Naive thymus-derived CD4-positive, alpha-beta T cell (primary cell): ENCODE measurements at places on chromosomes 7 and 10.

DNA sequence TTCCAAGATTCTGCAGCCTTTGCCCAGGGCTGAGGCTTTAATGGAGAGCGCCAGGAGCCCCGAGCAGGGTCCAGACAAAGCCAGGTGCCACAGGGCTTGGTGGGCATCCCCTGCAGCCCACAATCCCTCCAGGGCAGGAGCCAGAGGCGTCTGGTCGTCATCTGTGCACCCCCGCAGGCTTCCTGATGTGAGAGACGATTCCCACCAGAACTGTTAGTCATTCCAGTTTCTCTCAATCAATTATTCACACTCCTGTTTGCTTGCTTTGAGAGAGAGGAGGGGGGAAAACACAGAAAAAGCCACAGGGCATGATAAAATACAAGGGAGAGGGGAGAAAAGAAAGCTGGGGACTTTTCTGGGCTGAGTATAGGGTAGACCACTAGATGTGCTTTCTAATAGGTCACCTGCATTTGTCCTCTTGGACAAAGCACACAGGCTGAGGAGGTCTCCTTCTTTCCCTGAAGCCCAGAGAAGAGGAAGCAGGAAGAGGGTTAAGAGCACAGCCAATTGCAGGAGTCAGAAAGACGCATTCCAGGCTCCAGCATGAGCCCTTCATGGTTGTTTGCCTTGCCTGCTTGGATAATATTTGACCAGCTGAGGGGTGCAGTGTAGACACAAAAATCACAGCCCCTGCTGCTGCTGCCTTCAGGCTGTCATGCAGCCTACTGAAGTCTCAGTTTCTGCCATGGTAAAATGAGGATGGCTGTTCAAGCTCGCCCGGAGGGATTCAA lies 194.4 kb downstream of the PLXNA4 start:
- no peak for DNase-seq

DNA sequence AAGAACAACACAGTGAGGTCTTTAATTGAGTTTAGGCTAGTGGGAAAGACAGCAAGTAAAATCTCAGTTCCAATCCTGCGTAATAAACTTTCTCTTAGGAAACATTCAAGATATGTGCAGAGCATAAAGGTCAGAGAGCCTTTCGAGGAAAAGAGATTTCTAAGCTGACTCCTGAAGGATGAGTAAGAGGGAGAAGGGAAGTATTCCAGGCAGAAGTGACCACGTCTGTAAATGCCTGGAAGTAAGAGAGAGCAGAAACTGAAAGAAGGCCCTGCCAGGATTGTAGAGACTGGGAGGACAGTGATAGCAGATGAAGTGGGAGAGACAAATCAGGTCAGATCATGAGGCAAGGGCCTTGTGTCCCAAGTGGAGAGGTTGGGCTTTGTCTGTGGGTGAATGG lies 41.8 kb downstream of the PNLIPRP3 start:
- DNase-seq: no peak

DNA sequence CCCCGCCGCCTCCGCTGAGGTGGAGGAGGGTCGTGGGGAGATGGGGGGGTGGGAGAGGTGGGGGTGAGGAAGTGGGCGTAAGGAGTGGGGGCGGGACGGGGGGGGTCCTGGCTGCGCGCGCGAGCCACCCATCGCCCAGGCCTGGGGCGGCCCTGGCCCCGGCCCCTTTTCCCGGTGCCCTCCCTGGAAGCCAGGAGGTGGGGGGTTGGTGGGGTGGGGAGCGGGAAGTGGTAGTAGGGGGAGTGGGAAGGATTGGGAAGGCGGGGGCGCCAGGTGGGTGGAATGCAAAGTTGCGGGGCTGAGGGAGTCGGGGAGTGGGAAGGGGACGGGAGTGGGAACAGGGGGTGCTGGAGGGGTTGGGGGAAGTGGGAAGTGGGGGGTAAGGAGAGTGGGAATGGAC lies 319 bp upstream of the MMD2 start:
- no peak for DNase-seq

DNA sequence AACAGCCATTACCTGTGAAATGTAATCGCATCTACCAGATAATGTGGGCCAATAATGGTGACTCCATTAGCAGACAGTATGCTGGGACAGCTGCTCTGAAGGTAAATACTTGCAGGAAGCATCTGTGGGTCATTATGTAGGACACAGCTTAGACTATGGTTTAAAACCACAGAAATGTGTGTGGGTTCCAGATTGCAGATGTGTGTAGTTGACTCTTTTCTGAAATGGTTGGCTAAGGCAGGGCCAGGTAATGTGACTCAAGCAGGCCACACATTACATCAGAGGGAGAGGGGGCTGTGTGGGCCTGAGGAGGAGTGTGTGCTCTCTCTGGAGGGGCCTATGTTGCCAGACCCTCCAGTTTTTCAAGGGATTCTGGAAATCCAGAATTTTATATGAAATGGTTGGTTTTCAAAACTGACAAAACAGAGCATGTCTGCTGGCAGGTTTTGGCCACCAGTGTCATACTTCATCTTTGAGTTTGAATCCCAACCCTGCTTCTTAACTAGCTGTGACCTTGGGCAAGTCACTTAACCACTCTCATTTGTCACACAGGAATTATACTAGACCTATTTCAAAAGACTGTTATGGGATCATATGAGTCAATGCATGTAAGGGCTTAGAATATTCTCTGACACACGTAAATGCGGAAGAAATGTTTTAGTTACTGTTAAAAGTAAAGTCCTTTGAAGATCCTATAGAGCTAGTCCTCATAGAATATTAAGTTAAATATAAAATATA lies 64.5 kb downstream of the MCMBP start:
- DNase-seq: no peak

DNA sequence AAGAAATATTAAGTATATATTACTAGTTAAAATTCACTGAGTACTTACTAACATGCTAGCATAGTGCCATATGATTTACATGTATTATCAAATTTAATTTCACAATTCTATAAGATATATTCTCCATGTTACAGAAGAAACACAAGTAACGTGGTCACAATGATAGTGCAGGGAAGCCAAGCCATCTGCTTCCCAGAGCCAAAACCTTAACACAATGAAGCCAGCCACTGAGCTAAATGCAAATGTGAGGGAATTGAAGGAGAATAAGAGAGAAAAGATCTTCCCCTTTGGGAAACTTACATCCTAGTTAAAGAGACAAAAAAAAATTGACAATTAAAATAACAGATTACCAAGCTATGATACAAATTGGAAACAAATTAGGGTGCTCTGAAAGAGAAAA lies 63.6 kb downstream of the ELAPOR2 start:
- no peak for DNase-seq

DNA sequence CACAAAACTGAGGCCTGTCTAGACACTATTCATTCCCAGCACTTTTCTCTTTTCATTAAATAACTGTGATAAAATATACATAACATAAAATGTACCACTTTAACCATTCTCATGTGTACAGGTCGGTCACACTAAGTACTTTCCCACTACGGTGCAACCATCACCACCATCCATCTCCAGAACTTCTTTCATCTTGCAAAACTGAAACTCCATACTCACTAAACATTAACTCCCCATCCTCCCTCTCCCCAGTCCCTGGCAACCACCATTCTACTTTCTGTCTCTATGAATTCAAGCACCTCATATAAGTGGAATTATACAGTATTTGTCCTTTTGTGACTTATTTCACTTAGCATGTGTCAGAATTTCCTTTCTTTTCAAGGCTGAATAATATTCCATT lies 53.0 kb downstream of the ARHGAP12 start:
- no peak for DNase-seq

- no peak for DNase-seq
Measured at GRCh38 chr7:107937531-107937930, 46.5 kb downstream of the DLD start.

- DNase-seq: no peak
Measured at GRCh38 chr7:44906965-44907364, 21.6 kb upstream of the PURB start.

DNA sequence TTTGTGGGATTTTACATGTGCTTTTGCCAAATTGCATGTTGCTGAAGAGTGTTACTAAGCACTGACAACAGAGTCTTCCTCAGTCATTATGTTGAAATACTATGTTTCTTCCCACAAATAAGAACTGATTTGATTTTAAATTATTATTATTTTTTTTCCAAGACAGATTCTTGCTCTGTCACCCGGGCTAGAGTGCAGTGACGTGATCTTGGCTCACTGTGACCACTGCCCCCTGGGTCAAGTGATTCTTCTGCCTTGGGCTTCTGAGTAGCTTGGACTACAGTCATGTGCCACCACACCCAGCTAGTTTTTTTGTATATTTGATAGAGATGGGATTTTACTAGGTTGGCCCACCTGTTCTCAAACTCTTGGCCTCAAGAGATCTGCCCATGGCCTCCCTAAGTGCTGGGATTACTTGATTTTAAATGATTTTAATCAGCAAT lies 42.3 kb downstream of the MINPP1 start:
- no peak for DNase-seq

DNA sequence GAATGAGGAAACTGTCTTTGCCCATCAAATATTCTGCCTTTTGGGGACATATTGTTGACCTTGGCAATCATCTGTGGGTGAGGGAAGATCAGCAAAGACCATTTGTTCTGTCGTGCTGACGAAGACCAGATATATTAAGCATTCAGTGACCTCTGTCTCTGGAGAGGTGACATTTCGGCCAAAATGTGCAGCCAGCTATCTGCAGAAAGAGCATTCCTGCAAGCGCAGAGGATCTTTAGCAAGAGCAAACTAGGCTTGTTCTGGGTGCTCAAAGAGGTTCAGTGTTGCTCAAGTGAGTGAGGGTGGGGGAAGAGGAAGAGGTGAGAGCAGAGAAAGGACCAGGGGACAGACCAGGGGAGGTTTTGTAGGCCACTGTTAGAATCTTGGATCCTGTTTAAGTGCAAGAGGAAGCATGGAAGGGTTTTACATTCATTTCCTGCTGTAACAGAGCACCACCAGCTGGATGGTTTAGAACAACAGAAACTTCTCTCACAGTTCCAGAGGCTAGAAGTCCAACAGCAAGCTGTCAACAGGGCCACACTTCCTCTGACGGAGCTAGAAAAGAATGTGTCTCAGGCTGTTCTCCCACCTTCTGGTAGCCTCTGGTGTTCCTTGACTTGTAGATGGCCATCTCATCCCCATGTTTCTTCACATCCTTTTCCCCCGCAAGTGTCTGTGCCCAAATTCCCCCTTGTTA lies 11.2 kb downstream of the C10orf120 start:
- DNase-seq: no peak

- no peak for DNase-seq
Measured at GRCh38 chr7:5420067-5420880, 3.4 kb downstream of the TNRC18 start.

DNA sequence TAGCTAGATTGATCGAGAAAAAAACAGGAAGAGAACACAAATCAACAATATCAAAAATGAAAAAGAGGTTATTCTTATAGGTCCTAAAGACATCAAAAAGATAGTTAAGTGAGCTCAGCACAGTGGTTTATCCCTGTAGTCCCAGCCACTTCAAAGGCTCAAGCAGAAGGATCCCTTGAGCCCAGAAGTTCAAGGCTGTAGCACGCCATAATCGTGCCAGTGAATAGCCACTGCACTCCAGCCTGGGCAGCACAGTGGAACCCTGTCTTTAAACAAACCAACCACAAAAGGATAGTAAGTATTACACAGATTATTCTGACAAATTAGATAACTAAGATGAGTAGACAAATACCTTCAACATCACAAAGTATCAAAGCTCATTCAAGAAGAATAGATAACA lies 83.2 kb downstream of the HBP1 start:
- DNase-seq: no peak

DNA sequence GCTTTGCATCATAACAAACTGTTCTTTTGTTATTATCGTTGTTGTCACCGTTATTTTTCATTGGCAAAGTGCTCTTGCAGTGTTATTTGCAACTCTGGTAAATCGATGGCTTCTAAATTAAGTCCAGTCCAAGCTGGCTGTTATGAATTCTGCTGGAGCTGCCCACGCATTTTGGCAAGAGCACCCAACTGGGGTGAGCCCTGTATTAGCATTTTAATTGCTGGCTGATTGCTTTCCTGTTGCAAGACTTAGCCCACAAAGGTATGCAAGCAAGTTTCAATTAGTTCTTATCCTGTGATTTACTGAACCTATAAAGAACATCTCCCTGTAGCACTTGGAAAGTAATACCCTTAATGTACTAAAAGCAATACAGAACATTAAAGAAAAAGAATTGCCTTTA lies 226.8 kb downstream of the ACTR3B start:
- DNase-seq: no peak

DNA sequence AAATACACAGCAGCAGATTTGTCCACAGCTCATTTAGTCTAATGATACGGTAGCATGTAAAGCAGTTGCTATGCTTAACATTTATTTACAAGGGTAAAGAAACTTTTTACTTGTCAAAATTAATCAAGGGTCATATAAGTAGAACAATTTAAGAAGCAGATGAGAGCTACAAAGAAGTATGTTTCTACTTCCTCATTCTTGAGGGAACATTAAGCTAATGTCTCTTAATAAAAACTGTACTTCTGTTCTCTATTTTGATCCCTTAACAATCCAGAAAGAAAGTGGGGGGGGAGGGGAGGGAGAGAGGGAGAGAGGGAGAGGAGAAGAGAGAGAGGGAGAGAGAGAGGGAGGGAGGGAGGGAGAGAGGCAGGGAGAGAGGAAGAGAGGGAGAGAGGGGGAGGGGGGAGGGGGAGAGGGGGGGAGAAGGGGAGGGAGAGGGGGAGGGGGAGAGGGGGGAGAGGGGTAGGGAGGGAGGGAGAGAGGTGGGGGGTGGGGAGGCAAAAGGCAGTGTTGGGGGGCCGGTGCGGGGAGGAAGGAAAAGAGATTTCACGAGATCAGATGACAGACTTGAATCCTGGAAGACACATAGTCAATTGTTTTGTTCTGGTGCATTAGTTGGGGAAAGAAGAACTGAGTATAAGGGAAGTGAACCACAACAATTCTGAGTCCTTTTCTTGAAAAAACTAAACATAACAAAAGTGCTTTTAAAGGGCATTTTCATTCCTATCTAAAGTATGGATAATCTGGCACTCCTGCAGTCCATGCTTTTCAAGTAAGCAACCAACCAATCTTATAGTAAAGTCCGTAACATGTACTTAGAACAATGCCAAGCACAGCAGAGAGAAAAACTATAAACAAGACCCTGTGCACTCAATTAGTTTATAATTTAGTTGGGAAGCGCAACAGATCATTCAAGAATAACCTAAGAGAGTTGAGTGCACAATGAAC lies 128.0 kb downstream of the USP6NL start:
- DNase-seq: no peak

GRCh38 chr10:124949543-124949942 lies 7.6 kb downstream of the ZRANB1 start:
- DNase-seq: no peak

- no peak for DNase-seq
Measured at GRCh38 chr7:135168001-135168400, 2.5 kb downstream of the CYREN start.

DNA sequence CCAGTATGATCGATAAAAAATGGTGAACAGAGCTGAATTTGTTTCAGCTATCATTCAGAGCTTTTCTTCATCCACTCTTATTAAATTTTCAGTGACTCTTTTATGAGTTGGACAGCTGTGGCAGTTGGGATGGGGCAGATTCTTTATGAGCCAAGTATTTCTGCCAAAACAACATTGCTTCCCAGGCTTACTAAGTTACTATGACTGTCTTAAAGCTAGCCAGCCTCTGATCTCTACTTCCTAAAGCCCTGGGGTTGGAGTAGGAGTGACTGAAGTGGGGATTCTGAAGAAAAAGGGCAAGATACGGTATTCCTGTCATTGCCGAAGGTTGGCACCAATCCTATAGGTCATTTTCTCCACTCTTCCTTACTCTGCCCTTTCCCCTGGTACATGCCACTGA lies 12.7 kb downstream of the RPP30 start:
- DNase-seq: no peak

GRCh38 chr10:98270073-98270740 lies 2.2 kb upstream of the LOXL4 start:
- DNase-seq: no peak
